ENCODE measurements at places on chromosomes 5 and 9. TPM values are rescaled to one million over a fixed set of nuclear protein-coding genes. Genes with fewer than 3 reads are reported as not detected.

C6 gene
- 2.0 TPM for total RNA-seq

PLPPR1 gene
- not detected for total RNA-seq

PCDHA2 gene
- not detected for total RNA-seq

- no peaks in the 10 kb centered on the region for H3K4me1 ChIP-seq
- no peaks in the 10 kb centered on the region for H3K36me3 ChIP-seq
- H3K4me3 ChIP-seq: no peak overlapping the region
- no peak overlapping the region for H3K27ac ChIP-seq
- DNase-seq: no peak
- no peaks in the 10 kb centered on the region for H3K27me3 ChIP-seq
These were observed 1016.8 kb upstream of the DMAC1 start for GRCh38 chr9:8816361-8816760.

DNA sequence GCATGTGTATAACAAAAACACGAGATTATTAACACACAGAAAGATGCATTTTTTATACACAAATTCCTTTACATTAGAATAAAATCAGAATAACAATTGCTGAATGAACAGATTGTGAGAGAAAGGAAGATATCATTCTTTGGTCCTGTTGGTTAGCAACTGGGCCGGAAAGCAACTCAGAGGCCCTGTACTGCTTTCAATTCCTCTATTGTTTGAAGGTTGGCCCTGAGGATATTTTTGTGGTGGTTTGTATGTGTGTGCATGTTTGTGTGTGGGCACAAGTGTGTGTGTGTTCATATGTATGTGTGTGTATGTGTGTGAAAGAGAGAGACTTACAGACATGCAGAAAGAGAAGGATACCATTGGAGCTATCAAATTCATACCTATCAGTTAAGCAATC, 356.8 kb upstream of the DMAC1 start:
- no peak overlapping the region for H3K4me3 ChIP-seq
- no peaks in the 10 kb centered on the region for H3K4me1 ChIP-seq
- DNase-seq: no peak
- no peaks in the 10 kb centered on the region for H3K27me3 ChIP-seq
- H3K27ac ChIP-seq: no peak overlapping the region

GRCh38 chr9:112648624-112649023, 69.3 kb downstream of the INIP start:
- H3K27ac ChIP-seq: no peak overlapping the region
- no peak for DNase-seq
- H3K4me3 ChIP-seq: no peak overlapping the region
- no peaks in the 10 kb centered on the region for H3K27me3 ChIP-seq
- peaks cover 4% of the 10 kb centered on the region for H3K36me3 ChIP-seq
- H3K4me1 ChIP-seq: no peaks in the 10 kb centered on the region
